ENCODE measurements at places on chromosomes 5 and 9.
A peak's percentile ranks its signal among the peaks of the same experiment; 100 is the strongest.

- DNase-seq: no peak
These were observed 27.5 kb upstream of the GPR21 start for GRCh38 chr9:123005964-123006363.

DNA sequence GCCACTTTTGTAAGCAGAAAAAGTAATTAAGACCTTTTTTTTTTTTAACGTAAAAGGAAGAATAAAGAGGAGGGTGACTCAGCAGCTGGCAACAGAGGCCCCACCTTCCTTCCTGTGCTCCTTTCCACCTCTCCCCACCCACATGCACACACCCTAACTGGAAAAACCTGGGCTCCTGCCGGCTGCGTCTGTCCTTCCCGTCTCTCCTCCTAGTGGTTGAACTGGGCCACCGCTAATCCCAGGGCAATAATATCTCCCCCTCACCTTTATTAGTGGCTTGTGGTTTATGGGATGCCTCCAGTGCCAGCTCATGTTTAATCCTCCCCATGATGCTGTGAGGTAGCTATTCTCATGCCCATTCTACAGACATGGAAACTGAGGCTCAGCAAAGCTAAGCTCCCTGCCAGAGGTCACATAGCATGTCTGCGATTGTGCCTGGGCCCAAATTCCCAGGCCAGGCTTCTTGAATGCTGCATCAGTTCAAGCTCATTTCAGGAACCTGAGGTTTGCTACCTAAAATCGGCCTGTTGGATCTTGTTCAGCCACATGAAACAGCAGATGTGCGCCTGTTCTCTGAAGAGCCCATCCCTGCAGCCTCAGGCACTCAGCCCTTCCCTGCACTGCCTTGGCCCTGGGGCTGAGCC is 60.9 kb upstream of the IL17B start:
- no peak for DNase-seq

GRCh38 chr5:139049780-139050179 is 148.4 kb downstream of the SIL1 start:
- DNase-seq: no peak

GRCh38 chr9:64773491-64773931 is 511.5 kb downstream of the FOXD4L5 start:
- DNase-seq: no peak

- no peak for DNase-seq
These were observed 25.0 kb upstream of the KIF12 start for GRCh38 chr9:114124138-114124537.

GRCh38 chr9:114693248-114693855 is 11.4 kb upstream of the TEX48 start:
- DNase-seq: no peak

GRCh38 chr9:79477955-79478771 is 93.6 kb upstream of the TLE4 start:
- DNase-seq: peak; percentile 5

- no peak for DNase-seq
These were observed 8.6 kb upstream of the ARHGEF37 start for GRCh38 chr5:149572576-149573231.

DNA sequence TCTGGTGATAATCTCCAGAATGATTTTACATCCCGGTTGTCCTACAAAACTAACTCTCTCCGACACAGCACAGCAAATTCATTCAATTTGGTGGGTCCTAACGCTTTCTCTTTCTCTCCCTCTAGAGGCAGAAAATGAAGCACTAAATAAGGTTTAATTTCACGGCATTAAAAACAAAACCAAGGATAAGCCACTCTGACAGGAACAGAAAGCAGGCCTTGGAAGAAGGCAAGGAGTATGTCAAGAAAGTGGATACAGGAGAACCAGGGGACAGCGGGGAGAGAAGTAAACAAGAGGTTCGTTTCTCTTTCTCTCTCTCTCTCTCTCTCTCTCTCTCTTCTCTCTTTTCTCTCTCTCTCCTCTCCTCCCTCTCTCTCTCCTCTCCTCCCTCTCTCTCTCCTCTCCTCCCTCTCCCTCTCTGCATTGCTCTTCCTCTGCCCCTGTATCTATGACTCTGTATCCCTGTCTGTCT is 49.8 kb downstream of the EBF1 start:
- no peak for DNase-seq

DNA sequence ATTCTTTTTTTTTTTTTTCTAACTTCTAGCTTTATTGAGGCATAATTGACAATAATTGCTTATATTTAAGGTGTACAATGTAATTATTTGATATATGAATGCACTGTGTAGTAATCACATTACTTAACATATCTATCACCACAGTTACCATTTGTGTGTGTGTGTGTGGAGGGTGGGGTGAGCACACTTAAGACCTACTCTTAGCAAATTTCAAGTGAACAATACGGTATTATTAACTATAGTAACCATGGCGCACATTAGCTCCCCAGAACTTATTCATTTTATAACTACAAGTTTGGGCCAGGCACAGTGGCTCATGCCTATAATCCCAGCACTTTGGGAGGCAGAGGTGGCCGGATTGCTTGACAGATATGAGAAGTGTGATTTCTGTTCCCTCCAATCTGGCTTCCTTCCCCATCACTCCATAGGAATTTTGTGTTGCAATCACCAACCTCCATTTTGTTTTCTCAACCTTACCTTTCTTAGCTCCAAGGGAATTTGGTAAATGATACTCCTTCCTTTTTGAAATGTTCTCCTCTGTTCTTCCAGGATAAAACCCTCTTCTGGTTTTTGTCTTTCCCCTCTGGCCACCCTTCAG is 14.9 kb downstream of the TXN start:
- no peak for DNase-seq

DNA sequence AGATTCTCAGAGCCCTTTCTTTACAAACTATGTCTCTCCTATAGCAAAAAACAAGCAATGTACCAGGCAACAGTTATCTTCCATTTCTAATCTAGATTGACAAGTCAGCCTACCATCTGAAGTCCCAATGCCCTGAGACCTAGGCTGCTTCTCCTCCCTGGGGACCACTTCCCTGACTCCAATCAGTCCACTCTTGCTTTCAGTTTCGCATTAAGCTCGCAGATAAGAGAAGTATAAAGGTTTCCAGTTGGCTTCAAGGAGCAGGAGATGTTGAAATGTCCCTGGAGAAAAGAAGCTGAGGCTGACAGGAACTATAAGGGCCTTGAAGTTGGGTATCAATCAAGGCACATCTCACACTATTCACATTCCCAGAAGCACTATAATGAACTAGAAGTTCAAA is 32.3 kb downstream of the ERP44 start:
- DNase-seq: peak; percentile 51

- DNase-seq: no peak
These were observed 64.0 kb upstream of the XPA start for GRCh38 chr9:97761056-97761598.

DNA sequence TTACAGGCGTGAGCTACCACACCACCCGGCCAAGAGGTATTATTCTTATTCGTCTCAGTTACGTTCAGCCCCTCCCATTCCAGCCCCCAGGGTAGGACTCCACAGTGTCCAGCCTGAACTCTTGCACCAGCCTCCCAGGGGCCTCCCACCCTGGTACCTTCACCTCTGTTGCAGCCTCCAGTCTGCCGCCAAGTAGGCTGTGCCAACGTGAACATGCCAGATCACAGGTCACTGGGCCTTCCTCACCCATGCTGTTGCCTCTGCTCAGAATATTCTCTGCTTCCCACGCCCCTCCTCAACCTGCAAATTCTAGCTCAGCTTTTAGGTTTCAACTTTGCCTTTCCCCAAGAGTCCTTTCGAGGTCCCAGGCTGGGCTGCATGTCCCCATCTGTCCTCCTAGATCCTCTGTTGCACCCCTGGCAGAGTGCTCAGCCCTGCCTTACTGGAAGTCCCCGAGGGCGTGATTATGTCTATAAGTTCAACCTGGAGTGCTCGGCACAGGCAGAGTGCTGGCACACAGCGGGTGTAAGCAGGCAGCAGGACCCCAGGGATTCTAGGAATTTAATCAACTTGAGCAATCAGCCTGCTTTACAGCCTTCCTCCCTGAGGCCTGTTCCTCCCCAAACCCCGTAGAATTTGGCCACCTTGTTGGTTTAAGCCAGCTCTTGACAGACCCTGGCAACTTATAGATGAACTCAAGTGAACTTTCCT is 13.1 kb upstream of the STXBP1 start:
- no peak for DNase-seq

DNA sequence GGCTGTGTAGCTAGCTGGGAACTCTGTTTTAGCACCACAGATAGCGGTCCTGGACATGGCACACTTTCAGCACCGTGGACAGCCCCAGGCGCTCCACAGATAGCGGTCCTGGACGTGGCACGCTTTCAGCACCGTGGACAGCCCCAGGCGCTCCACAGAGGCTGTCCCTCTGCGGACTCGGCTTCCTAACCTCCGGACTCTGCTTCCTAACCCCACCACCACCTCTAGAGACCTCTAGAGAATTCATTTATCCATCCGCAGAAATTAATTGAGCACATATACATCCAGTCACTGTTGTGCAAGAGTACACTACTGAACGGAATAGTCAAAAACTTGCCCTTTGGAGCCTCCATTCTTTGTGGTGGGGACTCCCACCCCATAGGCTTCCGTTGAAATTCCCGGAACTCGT is 27.4 kb downstream of the UNC5A start:
- peak; percentile 87 for DNase-seq

- no peak for DNase-seq
These were observed 90.8 kb downstream of the C5orf15 start for GRCh38 chr5:133877351-133878235.

- DNase-seq: no peak
These were observed 7.3 kb downstream of the PCDH1 start for GRCh38 chr5:141870871-141871270.

- peak; percentile 21 for DNase-seq
These were observed 3.1 kb upstream of the CAMLG start for GRCh38 chr5:134735243-134735642.

DNA sequence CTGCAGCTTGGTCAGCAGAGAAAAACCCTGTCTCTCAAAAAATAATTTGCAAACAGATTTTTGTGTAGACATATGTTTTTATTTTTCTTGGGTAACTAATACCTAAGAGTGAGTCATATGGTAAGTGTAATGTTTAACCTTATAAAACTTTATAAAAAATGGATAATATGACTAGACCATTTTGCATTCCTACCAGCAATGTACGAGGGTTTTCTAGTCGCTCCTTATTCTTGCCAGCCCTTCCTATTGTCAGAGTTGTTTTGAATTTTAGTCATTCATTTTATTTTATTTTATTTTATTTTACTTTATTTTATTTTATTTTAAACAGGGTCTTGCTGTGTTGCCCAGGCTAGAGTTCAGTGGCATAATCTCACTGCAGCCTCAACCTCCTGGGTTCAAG is 37.8 kb downstream of the RABGAP1 start:
- no peak for DNase-seq

DNA sequence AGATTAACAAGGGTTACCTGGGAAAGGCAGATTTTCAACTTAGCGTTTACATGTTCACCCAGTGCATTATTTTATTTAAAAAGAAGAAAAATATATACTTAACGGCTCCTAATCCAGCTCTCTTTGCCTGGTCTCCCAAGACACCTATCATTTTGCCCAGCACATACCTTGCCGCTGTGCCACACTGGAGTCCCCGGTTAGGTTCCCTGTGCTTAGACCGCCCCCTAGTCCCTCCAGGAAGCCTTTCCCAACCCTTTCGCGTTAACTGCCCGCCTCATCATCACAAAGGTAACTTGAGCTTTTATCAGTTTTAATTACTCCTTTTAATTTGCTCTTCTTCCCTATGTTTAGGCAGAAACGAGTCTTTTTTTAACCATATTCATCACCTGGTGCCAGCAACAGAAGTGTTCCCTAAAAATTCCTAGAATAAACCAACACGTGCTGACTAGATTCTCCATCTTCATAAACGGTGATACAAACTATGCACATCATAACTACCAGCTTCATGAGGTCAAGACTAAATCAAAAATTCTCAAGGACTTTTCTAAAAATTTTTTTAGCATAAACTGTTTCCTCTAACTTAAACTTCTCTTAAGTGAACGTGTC is 19.7 kb downstream of the DNAJA1 start:
- no peak for DNase-seq

DNA sequence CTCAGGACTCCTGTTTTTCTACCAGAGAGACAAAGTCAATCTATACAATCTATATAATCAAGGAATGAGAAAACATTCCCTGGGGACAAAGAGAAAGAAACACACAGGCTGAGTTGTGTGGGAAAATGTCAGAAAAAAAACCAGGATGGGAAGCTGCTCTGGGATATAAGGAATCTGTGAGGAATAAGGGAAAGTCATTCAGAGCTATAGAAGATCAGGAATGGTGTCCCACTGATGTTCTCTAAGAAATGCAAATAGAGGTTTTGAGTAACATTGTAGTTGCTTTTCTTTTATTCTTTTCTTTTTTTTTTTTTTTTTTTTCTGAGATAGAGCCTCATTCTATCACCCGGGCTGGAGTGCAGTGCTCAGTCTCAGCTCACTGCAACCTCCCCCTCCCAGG is 605.9 kb upstream of the KLF4 start:
- DNase-seq: no peak

DNA sequence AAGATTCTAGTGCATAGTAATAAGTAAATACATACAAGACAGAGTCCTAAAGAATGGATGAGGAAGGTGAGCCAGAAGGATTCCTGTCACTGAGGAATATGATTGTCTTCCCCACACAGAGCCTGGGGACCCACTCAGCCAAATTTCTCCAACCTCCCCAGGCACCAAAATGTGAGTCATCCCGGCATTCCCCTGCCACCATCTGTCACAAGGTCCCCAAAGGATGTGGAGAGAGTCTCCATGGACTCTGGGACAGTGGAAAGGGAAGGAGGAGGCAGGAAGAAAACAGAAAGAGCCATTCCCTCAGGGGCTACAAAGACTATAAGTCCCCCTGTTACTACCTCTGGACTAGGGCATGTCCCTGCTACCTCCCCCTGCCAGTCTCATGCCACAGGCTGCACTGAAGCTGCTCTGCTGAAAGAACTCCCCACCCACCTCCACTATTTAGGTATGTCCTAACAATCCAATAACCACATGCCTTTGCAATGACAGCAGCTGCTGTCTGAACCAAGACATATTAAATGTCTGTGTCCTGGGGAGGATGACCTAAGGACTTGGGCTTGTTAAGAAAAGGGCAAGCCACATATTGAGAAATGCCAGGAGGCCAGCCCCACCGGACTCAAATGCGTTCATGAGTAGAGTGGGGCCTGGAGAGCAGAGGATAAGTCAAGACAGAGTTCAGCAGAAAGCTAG is 10.7 kb upstream of the OR5C1 start:
- DNase-seq: no peak

DNA sequence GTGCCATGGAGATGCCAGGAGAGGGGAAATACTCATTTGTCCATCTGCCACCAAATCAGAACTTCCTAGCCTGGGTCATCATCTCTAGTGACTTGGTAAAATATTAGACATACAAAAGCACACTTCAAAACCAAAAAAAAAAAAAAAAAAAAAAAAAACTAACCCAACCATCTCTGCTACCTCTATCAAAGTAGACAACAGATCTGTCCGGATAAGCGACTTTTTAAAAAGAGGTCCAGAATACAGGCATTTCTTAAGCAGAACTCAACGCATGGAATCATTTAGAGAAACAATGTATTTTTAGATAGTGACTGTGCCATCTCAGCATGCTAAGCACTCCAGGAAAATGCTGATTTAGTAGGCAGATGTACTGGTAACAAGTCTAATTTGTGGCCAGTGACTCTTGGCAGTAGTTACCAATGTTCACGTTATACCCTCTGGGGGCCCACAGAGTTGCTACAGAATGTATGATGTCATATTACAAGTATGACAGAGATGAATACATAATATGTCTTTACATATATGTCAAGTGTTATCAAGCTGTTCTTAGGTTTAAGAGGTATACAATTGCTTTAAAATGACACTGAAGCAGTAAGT is 107.8 kb downstream of the SMIM23 start:
- DNase-seq: no peak

Data from DND-41 (cell line).